ENCODE measurements at places on chromosomes 12 and 14.

DNA sequence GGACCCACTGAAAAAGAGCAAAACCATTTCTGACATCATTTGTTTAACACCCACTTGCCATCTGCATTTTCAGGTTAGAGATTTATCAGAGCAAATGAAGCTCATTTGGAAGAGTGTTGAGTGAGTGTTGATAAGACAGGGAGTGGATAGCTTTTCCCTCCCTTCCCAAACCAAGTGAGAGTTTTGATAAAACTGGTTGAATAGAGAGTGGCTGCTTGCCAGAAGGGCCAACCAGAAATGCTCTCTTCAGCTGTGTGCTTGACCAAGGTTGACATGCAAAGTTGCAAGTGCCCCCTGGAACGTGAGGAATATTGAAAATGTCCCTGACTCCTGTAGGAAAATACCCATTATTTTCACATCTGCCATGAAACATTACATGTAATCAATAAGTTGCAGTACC, 1487.0 kb upstream of the FLRT2 start:
- DNase-seq = no peak

- no peak for DNase-seq
Measured at GRCh38 chr12:47098099-47098498, 18.3 kb upstream of the AMIGO2 start.

DNA sequence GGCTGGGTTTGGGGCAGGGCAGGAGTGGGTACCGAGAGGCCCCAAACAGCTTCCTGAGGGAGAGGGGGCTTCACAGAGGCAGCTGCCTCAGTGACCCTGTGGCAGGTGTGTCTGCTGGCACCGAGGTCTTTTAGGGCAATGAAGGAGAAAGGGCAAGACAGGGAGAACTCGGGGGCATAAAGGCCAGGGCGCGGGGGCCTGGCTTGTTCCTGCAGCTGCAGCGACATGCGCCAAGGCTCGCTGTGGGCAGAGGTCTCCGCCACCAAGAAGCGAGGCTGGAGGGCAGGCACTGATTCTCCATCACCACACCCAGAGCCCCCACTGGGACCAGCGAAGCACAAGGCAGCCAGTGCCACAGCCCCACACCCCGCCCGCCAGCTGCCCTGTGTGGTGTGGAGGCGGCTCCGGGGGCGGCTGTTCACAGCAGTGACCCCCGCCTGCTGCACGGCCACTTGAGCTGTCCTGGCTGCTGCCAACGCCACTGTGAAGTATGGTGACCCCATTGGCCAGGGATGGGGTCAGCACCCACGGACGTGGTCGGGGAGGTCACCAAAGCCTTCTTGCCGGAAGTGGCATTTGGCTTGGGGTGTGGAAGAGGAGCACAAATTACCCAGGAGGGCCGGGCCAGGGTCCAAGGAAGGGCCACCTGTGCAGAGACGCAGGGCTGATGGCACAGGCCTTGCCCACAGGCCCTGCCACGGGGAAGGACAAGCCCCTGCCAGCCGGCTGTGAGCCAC, 16.4 kb downstream of the BAG5 start:
- peak; percentile 41 for DNase-seq

- no peak for DNase-seq
Measured at GRCh38 chr12:46725332-46725731, 100.5 kb downstream of the SLC38A4 start.

- DNase-seq = no peak
Measured at GRCh38 chr14:101017806-101018560, 114.5 kb upstream of the RTL1 start.

GRCh38 chr14:99192028-99192621, 79.9 kb downstream of the BCL11B start:
- peak; percentile 91 for DNase-seq

GRCh38 chr14:31843361-31844091, 233.6 kb upstream of the ARHGAP5 start:
- DNase-seq = no peak

DNA sequence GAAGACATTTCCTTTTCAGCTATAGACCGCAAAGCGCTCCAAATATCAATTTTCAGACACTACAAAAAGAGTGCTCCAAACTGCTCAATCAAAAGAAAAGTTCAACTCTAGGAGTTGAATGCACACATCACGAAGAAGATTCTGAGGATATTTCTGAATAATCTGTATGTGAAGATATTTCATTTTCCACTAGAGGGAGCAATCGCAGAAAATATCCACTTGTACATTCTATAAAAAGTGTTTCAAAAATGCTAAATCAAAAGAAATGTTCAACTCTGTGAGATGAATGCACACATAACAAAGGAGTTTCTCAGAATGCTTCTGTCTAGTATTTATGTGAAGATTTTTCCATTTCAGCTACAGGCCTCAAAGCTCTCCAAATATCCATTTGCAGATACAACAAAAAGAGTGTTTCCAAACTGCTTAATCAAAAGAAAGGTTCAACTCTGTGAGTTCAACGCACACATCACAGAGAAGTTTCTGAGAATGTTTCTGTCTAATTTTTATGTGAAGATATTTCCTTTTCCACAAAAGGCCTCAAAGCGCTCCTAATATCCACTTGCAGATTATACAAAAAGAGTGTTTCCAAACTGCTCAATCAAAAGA, 643.8 kb upstream of the ALG10B start:
- DNase-seq = no peak

GRCh38 chr14:71228711-71229110, 321.5 kb downstream of the PCNX1 start:
- DNase-seq = no peak

GRCh38 chr12:112977641-112978040, 678 bp upstream of the OAS2 start:
- no peak for DNase-seq

DNA sequence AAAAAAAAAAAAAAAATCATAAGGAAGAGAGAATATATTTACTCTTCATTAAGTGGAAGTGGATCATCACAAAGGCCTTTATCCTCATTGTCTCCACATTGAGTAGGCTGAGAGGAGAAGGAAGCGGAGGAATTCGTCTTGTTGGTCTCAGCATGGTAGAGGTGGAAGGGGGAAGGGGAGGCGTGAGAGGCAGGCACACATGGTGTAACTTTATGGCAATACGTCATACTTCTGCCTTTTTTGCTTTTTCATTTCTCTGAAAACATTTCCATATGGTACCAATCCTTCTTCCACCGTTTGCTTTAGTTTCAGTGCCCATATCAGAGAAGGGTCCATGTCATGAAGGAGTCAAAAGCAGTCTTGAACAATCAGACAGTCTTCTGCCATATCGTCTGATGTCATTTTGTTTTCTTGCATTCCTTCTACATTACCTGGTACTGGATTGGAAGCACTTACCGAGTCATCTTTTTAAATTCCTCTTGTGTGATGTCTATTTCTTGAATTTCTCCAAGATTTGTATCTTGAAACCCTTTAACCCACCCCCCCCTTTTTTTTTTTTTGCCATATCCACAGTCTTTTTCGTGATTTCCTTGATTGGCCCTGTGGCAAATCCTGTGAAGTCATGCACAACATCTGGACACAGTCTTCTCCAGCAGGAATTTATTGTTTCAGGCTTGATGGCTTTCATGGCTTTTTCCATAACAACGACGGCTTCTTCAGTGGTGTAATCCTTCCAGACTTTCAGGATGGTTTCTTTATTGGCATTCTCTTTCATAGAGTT, 8.9 kb downstream of the FUT8 start:
- DNase-seq = no peak

DNA sequence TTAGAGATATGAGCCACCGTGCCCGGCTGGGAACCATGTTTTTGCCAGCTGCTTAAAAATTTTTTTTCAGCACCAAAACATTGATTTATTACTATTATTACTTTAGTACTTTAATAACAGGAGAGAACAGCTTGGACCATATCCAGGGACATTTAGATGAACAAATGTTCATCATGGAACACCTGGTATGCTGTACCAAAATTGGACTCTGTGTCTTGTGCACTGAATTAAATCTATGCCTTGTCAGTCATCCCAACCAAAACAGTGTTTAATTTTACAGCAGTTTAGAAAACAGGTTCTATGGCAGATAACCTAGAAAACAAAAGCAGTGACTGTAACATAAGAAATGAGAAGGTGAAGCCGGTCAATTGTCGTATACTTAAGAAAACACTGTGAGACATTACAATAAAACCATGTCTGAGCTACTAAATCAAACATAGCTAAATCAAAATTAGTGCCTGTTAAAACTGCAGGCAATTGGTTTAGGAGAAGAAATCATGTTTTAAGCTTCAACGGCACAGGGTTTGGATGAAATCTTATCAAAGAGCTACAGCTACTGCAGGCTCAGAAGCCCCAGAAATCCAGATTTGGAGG, 58.2 kb upstream of the PYGL start:
- no peak for DNase-seq

DNA sequence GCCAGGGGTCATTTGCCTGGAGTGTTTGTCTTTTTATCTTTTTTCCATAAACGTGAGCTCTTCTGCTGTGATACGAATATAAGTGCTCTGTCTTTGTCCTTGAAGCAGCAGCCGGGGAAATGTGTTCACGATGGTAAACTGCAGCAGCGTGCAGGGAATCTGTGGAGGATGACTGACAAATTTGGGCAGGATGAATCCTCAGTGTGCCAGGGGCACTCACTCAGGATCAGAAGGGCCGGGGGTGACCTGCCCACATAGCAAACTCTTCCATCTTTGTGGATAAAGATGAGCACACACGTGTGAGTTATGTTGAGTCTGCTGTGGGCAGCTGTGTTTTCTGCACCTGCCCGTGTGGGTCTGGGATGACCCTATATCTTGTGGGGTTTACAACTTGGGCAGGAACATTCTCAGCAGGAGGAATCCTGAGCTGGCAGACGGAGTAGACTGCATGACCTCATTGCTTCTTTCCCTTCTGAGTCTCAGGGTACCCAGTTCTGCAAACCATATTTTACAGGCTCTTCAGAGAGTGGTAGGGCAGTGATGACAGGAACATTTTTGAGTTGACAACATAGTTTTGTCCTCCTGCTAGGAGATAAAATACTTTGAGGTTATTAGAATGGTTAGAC, 711 bp downstream of the ANO4 start:
- no peak for DNase-seq

GRCh38 chr12:120006258-120006975, 17.4 kb downstream of the BICDL1 start:
- DNase-seq = no peak

- no peak for DNase-seq
Measured at GRCh38 chr14:64654246-64654900, 49.9 kb upstream of the PLEKHG3 start.

DNA sequence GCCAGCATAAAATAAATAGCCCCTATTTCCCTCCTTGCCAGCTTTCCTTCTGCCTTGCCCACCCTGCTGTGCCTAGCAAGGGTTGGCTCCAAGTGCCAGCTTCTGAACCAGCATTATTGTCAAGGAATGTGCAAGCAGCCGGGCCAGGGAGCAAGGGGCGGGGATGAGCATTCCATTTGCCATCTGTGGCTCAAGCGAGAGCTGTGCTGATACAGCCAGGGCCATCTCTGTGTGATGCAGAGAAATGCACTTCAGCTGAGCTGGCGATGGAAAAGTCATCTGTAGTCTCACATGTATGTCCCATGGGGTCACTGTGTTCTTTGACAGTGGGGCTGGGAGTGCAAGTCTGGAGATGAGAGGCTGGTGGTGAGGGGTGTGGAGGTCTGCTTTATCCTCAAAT, 137.3 kb downstream of the SUDS3 start:
- DNase-seq = peak; percentile 58

DNA sequence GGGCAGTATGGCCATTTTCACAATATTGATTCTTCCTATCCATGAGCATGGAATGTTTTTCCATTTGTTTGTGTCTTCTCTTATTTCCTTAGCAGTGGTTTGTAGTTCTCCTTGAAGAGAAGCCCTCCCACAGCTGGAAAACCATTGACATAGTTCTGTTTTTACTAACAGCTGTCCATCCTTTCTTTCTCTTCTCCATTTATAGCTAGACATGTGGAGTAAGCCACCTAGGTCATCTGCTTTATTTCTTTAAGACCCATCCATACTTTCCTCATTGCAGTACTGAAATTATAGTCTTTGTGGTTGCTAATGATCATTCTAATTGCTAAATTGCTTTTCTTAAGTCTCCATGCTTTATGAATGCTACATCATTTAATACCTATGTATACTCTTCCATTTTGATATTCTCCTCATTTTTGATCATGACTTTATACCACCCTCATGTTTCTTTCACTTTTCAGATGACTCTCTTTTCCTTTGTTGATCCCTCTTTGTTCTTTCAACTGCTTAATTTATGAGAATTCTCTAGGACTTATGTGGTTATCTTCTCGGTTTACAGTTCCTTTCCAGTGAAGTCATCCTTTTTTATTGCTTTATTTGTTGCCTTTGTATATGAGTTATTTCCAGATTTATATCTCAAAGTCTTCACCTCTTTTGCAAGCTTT, 114.2 kb downstream of the PCNX1 start:
- DNase-seq = no peak

DNA sequence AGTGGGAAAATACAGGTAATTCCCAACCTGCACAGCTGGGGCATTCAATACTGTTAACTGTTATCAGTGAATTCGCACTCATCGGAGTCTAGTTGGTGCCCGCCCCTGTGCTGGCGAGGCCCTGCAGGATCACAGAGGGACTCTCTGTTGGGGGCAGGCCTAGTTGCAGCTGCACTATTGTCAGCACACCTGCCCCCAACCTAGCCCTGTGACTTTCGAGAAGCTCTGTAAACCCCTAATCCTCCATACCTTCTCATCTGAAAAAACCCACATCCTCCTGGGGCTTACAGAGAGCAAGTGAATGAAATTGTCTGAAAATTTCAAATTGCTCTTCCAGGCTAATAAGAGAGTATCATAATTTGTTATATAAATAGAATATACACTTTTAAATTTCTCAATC, 132.2 kb upstream of the NUDT4 start:
- no peak for DNase-seq

DNA sequence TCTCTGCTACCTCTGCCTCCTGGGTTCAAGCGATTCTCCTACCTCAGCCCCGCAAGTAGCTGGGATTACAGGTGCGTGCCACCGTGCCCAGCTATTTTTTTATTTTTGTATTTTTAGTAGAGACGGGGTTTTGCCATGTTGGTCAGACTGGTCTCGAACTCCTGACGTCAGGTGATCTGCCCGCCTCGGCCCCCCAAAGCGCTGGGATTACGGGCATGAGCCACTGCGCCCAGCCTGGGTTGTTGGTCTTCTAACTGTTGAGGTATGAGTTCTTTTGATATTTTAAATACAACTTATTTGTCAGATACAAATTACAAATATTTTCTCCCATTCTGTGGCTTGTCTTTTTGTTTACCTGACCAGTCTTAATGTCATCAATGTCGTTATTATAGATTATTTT, 95.9 kb downstream of the PCNX1 start:
- no peak for DNase-seq

- DNase-seq = no peak
Measured at GRCh38 chr14:22409006-22409405, 180.0 kb downstream of the DAD1 start.

- peak; percentile 86 for DNase-seq
Measured at GRCh38 chr14:23478109-23478759, 8.7 kb downstream of the NGDN start.

- peak; percentile 48 for DNase-seq
Measured at GRCh38 chr14:73245480-73246325, 8.4 kb downstream of the PAPLN start.

Measured in eye (tissue), 1 donor.